ENCODE measurements at places on chromosomes 3 and 15.

- no peak for DNase-seq
Measured at GRCh38 chr15:70102827-70103226, 5.1 kb upstream of the TLE3 start.

GRCh38 chr3:72418244-72418643 lies 430.0 kb downstream of the SHQ1 start:
- no peak for DNase-seq

DNA sequence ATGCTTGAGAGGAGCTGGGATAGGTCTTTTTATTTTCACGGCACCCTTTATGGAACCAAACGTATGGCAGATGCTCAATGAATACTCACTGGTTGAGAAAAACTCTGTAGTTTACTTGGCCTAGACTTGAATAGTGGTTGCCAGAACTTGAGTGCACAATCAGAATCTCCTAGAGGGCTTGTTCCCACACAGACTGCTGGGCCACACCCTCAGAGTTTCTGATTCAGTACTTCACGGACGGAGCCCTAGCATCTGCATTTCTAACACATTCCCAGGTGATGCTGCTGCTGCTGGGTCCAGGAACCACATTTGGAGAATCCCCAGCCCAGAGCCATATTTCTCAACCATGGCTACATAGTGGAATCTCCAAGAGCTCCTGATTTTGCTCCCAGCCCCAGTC lies 24.6 kb downstream of the CA12 start:
- no peak for DNase-seq

DNA sequence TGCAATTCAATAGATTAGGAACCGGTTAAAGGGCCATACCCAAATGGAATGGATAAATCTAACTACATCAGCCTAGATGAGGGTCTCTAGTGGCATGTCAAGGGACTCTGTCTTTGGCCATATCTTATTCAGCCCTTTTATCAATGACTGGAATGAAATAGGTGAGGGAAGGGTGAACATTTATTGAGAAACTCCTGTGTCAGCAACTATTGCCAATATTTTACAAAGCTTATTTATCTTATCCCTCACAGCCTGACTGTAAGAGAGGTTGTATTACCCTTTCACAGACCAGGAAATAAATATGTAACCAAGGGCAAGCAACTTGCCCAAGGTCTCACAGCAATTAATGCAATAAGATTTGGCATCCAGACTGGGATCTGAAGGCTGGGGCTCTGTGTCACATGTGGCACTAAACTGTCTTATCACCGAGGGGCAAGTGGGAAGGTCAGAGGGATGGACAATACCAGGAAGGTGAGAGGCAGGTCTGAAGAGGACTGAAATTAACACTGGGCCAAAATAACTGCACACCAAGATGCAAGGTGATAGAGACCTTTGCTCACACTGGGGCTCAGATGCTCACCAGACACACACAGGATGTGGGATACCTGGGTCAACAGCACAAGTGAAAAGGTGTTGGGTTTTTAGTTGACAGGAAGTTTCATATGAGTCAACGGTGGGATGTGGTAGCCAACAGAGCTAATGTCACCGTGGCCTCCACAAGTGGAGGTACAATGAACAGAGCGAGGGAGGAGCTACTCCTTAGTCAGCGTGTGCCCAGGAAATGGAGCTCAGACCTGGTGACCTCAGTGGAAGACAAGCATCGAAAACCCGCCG lies 261.3 kb downstream of the RPLP1 start:
- no peak for DNase-seq

GRCh38 chr3:186213946-186214345 lies 105.1 kb upstream of the ETV5 start:
- no peak for DNase-seq

DNA sequence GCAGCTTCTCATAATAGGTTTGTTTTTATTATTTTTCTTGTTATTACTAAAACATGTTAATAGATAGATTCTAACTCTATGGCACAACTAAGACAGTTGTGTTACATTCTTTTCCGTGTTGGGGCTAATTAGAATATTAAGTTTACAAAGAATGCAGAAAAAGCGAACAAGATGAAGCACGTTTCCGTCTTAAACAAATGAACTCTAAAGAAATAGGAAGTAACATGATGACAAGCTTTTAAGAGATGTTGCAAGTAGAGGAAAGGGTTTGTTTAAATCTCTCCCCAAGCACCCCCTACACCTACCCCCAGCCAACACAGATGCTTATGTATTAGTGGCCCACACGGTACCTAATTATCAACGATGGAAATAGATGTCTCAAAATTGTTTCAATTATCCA lies 207.1 kb downstream of the TP63 start:
- DNase-seq, result no peak

GRCh38 chr3:56775445-56775837 lies 26.3 kb downstream of the ARHGEF3 start:
- no peak for DNase-seq

GRCh38 chr15:39115379-39116057 lies 465.4 kb upstream of the THBS1 start:
- DNase-seq, result no peak

DNA sequence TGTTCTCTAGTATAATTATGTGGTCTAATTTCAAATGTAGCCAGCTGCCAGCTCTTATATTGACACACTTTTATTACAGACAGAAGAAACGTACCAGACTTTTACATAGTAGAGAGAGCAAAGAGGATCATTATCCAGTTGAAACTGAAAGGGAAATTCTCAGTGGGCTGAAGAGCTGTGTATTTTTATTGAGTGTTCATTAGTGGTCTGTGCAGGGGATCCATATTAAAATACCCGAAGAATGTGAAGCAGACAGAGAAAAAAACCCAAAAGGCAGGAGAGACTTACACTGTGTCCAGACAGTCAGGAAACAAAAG lies 41.3 kb downstream of the MYRIP start:
- DNase-seq, result no peak

GRCh38 chr3:194443901-194444300 lies 42.9 kb downstream of the ATP13A3 start:
- no peak for DNase-seq

DNA sequence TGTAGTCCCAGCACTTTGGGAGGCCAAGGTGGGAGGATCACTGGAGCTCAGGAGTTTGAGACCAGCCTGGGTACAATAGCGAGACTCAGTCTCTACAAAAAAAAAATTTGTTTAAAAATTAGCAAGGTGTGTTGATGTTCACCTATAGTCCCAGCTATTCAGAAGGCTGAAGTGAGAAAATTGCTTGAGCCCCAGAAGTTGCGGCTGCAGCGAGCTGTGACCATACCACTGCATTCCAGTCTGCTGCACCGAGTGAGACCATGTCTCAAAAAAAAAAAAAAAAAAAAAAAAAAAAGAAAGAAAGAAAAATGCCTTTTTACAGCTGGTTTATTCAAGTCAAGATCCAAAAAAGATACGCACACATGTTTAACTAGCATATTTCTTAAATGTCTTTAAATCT lies 17.0 kb upstream of the MUC20 start:
- no peak for DNase-seq

DNA sequence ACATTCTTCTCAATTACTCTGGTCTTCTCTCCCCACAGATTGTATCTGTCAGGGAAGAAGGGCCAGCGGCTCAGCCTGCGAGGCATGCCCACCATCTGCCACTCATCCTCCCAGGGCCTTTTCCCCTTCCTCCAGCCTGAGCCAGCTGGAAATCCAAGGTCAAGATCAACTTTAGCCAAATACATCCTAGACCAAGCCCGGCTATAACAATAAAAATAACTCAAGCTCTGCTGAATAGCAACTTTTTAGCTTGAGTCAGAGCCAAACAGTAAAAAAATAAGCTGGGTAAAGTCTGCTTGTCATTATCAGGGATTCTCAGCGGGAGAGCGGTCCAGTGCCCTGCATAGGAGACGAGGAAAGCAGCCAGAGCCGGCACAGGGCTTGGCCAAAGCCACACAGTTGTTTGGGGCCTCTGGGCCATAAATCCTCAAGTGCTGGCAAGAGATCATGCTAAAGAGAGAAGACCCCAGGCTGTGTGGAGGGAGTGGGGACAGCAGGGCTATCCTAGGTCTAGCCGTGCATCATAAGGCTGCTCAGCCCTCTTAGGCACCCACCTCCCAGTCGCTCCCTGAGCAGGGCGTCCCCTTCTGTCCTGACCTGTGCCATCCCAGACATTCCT lies 76.2 kb upstream of the HERC1 start:
- DNase-seq, result no peak

- DNase-seq, result no peak
Measured at GRCh38 chr3:170162630-170163029, 18.9 kb downstream of the PHC3 start.

GRCh38 chr3:67487564-67488114 lies 166.8 kb downstream of the SUCLG2 start:
- no peak for DNase-seq

- DNase-seq, result no peak
Measured at GRCh38 chr3:137121704-137122314, 164.0 kb downstream of the IL20RB start.

DNA sequence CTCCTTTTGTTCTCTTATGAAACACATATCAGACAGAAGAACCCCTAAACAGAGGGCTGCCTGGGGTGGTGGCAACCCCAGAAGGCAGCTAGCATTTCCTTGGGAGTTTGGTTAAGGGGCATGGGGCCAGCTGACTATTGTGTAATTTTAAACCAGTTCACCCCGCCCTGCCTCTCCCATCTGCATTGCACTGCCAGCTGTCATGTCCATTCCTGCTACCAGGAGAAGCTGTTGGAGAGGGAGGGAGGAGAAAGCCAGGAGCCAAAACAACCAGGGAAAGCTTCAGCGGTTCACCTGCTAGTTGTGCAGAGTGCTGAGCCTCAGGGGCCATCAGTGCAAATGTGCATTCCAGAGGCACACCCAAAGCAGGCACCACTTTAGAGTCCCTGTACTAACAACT lies 47.6 kb upstream of the ATP1B3 start:
- DNase-seq, result no peak

DNA sequence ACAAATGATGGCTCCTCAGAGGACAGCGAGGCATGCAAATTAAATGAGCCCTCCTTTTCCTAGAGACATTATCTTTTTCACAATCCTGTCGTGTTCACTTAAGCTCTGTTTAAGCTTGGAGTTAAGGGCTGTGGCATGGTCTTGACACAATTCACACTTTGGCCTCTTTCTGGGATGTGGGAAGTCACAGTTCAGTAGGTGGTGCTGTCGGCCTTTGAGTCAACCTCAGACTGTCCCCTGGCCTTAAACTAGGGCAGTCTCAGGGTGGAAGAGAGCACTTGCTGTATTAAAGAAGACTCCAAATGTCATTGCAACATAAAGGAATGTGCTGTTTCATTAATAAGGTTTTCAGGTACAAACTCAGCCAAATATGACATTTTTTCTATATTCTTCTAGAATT lies 351.0 kb downstream of the MCTP2 start:
- DNase-seq, result peak; percentile 29

DNA sequence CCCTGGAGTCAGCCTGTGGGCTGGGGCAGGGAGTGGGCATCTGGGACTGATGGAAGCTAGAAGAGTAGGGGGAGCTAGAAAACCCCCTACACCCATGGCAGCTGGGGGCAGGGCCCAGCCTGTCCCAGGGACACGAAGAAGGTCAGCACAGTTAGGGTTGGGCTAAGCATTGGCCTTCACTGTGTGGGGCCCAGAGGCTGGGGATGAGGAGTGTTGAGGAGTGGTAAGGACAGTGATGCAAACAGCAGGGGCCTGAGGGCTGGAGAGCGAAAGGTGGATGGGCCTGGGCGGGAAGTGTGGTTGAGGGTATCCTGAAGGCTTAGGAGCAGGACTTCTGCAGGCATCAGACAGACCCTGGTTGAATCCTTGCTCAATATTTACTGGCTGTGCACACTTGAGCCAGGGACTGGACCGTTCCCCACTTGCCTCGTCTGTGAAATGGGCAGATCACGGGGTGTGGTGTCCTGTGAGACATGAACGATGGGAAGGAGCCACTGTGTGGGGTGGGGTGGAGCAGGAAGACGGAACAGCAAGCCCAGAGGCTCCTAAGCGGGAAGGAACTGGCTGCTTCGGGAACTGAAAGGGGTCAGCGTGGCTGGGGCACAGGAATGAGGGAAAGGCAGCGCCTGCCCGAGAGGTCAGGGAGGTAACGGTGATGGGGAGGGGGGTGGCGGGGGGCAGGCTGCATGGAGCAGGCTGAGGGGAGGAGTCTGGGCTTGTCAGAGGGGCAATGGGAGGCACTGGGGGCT lies 7.3 kb downstream of the PRKCD start:
- DNase-seq, result no peak

- peak; percentile 83 for DNase-seq
Measured at GRCh38 chr15:79977431-79978054, 6.5 kb upstream of the BCL2A1 start.

GRCh38 chr3:11717301-11717700 lies 73.6 kb upstream of the VGLL4 start:
- DNase-seq, result no peak

DNA sequence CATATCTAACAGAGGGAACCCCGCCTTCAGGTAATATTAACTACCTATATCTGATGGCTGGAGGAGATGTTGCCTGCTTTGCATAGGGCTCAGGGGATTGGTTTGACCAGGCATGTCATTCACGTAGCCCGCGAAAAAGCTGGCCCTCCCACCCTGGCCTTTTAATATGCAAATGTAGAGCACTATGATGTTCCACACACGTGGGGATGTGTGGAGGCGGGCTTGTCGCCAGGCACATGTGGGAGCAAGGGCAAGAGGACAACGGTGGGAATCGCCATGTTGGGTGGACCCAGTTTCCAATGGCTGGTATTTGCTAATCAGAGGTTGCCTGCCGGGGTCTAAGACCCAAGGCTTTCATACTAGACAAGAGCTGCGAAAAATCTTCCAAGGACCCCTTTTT lies 469.8 kb downstream of the ZPLD1 start:
- DNase-seq, result no peak

DNA sequence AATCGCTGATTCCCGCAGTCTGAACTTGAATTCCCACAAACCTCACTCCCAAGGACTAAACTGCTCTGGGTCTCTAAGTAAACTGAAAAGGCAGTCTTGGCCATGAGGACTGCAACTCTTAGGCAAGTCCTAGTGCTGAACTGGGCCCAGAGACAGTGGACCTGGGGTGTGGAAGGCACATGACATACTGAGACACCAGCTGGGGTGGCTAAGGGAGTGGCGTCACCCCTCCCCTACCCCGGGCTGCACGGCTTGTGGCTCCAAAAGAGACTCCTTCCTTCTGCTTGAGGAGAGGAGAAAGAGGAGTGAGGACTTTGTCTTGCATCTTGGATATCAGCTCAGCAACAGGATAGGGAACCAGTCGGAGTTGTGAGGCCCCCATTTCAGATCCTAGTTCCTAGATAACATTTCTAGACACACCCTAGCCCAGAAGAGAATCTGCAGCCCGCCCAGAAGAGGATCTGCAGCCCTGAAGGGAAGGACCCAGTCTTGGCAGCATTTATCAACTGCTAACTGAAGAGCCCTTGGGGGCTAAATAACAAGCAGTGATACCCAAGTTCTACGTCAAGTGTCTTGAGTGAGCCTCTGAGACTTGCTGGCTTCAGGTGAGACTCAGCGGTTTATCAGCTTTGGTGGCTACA lies 110.7 kb upstream of the C3orf80 start:
- DNase-seq, result no peak

GRCh38 chr3:57078344-57078634 lies 17.8 kb downstream of the SPATA12 start:
- DNase-seq, result peak; percentile 49

Data from GF-D8 (cell line).